ENCODE measurements at places on chromosomes 6 and 20.

DNA sequence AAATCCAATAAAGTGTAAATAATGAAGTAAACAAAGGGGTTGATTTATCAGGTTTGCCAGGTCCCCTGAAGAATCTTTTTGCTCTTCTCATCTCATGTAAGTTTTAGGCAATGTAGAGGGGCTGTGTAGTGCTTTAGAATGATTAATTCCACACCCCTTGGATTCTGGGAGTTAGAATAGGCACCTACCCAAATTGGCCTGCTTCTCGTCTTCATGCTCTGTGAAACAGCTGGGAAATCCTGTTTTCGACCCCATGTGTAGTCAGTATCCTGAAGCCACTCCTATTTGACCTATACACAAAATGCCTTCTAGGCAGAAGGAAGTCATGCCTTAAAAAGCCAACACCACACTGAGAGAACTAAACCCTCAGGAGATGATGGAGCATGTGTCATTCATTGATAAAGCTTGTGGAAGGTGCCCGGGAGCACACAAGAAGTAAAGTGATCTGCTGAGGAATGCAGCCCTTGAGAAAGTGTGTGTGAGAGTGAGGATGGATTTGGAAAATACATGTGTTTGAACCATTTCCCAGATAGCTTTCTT, 170.9 kb downstream of the KLHL32 start:
- DNase-seq, result no peak

DNA sequence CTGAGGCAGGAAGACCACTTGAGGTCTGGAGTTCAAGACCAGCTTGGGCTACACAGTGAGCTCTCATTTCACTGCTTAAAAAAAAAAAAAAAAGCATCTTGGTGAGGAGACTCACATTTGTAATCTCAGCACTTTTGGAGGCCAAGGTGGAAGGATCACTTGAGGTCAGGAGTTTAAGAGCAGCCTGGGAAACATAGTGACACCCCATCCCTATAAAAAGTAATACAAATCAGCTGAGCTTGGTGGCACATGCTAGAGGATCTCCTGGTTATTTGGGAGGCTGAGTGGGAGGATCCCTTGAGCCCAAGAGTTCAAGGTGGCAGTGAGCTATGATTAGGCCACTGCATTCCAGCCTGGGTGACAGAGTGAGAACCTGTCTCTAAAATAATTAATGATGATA, 29.4 kb upstream of the SYNCRIP start:
- no peak for DNase-seq

DNA sequence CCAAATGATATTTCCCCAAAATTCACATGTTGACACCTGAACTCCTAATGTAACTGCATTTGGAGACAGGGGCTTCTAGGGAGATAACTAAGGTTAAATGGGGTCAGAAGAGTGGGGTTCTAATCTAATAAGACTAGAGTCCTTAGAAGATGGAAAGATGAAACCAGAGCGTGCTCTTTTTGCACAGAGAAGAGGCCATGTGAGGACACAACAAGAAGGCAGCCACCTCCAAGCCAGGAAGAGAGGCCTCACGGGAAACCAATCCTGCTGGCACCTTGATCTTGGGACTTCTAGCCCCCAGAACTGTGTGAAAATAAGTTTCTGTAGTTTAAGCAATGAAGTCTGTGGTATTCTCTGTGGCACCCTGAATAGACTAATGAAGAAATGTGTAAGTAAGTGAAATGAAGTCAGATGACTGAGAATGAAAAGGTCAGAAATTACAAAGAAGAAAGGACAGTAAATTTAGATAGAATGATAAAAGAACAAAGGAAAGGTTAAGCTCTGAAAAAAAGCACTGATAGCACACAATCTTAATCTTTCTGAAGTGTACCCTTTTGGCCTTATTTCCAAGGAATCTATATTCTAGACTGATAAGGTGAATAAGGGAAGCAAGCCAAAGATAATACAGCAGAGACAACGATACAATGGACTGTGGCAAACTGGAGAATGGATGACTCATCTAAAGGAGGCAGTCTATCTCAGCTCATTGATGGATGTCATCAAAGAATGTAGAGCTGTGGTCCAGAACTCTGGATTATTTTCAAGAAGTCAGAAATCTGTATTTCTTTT, 110.4 kb downstream of the MYB start:
- DNase-seq, result no peak

DNA sequence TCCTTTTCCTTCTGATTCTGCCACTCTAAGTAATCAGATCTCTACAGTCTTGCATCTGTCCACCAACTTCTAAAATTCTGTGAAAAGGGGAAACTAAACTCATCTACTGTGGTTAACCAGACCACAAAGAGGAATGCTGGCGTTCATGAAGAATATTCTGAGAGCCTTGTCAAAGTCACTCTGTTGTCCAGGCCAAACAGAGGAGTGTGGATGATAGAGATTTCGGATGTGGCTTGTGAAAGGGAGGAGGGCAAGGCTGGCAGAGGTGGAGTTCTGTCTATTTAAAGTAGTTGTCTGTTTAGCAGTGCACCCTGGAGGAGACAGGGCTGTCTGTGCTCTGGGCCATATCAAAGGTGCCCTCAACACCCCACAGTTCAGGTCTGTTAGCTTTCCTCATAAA, 33.9 kb downstream of the CCN2 start:
- no peak for DNase-seq
